ENCODE measurements at places on chromosomes 2 and 18. TPM values are rescaled to one million over a fixed set of nuclear protein-coding genes. Genes with fewer than 3 reads are reported as not detected.

Gene CGREF1
- total RNA-seq = 1.6 TPM

Gene TEKT4
- not detected for total RNA-seq

Gene CFC1
- not detected for total RNA-seq

Gene MC4R
- total RNA-seq = 0.21 TPM

Gene FEV
- not detected for total RNA-seq

Gene IKZF2
- total RNA-seq = 28.6 TPM

Gene RTP5
- not detected for total RNA-seq

Gene CERKL
- not detected for total RNA-seq

Gene INHBB
- total RNA-seq = 2.8 TPM

Gene DYNAP
- total RNA-seq = not detected

Gene MZT2B
- 106 TPM for total RNA-seq

Gene CHAC2
- 1.1 TPM for total RNA-seq

Gene IL36RN
- total RNA-seq = 5.6 TPM

Gene CPO
- total RNA-seq = 1.6 TPM

Gene MYO1B
- total RNA-seq = 138 TPM

Gene KCNIP3
- 8.8 TPM for total RNA-seq

Gene TWIST2
- total RNA-seq = 21.8 TPM

Gene NYAP2
- 0.10 TPM for total RNA-seq

Gene CNGA3
- total RNA-seq = 0.51 TPM

Gene ATF2
- 62.5 TPM for total RNA-seq

GRCh38 chr18:34522603-34523002 is 187.5 kb upstream of the DTNA start:
- peak; percentile 75 for DNase-seq

DNA sequence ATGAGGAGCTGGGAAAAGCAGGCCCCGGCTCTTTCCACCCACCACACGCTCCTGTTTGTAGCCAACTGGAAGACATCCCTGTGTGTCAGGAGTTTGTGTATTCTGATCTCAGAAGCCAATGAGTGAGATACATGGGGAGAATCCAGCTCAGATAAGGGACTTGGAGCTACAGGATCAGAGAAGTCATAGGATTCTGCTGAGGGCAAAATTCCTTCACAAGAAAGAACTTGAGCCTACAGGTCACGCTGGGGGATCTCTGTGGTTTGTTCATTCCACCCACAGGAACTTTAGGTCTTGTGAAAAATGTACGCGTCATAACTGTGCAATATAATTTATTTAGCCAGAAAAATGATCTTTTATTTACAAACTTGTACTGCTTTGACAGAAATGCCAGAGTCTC is 80.1 kb upstream of the SMIM21 start:
- no peak for DNase-seq

DNA sequence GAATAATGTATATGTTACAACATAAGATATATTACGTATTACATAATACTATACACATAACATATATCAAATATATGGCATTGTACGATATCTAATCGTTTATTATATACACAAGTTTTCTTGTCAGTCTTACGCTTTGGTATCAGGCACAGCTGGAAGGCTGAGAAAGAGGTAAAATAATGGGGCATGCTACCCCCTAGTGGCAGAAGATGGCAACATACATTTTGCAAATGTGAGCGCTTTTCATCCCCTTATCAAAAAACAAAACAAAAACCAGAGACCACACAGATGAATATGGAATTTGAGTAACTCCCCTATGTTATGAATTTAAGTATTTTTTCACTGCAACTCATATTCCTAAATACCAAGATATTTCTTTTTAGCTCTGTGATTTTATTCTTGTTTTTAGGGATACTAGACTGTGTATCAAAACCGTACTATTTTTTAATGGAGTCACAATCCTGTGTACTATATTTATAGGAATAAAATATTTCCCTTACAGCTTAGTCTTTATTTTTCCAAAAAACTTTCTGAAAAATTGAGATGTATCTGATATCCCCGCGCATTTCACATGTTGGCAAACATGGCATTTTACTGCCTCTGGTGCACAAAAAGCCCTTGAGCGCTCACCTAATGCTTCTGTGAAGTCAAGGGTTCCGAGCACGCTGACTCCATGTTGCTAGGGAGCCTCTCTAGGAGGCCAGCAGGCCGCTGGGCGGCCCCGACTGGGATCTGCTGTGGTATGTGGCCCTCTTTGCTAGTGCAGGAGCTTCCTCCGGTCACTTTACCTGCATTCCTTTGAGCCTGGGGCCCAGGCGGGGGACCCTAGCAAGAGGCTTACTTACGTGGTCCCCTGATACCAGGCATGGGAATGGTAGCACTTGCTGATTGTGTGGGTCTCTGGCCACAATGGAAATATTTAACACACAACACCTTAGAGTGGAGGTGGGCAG is 62.5 kb downstream of the SLC4A3 start:
- DNase-seq = peak; percentile 81

DNA sequence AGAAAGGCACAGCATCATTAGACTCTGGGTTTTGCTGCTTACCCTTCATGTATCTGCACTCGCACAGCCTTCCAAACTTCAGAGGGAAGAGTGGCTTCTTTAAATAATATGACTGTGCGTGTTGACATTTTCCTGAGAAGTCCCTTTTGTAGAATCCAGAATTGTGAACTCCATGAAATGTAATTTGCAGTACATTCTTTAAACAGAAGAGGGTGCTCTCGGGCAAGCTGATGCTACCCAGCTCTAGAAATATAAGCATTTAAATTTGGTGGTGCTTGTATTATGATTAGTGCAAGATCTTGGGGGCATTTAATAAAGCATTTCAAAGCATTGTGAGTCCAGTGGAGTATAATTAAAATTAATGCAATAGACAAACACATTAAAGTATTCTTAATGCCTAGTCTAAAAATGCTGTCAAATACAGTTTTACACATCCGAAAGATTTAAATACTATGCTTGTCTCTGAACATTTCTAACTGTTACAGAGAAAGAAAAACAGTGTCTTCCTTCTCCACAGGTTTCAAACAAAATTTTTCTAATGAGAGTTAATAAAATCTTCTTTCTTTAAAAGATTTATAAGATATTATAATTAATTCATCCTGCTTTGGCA is 17.3 kb upstream of the GTF2A1L start:
- peak; percentile 80 for DNase-seq

DNA sequence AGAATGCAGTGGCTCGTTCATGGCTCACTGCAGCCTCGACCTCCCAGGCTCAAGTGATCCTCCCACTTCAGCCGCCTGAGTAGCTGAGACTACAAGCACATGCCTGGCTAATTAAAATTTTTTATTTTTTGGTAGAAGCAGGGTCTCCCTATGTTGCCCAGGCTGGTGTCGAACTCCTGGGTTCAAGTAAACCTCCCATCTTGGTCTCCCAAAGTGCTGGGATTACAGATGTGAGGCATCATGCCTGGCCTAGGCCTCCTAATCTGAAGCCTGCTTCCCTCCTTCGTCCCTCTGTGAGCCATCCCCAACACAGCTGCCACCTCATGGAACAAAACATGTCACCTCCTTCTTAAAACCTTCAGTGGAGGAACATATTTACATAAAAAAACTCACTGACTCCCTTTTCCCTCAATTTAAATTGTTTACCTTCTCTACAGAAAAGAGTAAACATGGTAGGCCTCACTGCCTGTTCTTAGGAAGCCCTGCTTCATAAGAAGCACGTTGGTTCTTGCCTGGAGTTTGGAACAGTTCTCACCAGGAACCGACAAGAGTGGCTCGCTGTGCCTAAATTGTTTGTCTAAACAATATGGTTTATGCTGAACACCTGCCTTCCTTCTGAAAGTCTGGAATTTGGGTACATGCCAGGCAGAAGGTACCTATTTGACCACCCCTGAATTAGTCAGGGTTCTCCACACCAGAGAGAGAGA is 12.1 kb upstream of the RHOB start:
- no peak for DNase-seq

GRCh38 chr2:143726151-143726845 is 597.1 kb downstream of the ARHGAP15 start:
- DNase-seq = no peak

DNA sequence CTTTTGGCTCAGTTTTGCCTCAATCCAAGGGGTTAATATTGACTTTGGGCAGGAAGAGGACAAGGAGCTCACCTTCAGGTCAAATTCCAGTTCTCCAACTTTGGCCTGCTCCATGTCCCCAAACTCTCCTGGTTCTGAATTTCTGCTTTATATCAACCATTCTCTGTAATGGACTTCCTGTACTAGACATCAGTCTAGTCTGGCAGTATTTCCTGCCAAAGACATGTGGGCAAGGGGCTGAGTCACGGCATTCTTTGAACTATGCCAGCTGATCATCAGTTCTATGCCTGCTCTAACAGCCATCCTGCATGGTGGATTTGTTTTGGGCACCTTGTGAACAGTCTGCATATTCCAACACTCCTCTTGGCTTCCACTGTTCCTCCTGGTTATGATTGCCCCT is 199.4 kb downstream of the ZEB2 start:
- DNase-seq = no peak

DNA sequence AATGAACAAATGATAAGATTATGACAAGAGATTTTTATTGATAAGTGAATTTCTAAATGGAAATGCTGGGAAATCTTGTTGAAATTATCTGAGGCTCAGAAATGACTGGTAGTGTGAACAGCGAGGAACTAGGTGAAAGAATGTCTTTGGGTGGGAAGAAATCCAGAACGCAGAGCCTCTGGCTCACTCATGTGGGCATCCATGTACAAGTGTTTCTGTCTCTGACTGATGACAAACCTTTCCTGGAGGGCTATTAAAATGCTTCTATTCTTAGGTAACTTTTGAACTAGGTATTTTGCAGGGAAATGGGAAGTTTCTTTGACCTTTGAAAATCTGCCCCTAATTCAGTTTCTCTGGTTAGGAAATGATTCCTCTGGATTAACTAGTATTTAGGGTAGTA is 598.6 kb downstream of the SLC4A3 start:
- no peak for DNase-seq

- no peak for DNase-seq
Observed at GRCh38 chr18:50696436-50696835, 123.4 kb downstream of the MRO start.

DNA sequence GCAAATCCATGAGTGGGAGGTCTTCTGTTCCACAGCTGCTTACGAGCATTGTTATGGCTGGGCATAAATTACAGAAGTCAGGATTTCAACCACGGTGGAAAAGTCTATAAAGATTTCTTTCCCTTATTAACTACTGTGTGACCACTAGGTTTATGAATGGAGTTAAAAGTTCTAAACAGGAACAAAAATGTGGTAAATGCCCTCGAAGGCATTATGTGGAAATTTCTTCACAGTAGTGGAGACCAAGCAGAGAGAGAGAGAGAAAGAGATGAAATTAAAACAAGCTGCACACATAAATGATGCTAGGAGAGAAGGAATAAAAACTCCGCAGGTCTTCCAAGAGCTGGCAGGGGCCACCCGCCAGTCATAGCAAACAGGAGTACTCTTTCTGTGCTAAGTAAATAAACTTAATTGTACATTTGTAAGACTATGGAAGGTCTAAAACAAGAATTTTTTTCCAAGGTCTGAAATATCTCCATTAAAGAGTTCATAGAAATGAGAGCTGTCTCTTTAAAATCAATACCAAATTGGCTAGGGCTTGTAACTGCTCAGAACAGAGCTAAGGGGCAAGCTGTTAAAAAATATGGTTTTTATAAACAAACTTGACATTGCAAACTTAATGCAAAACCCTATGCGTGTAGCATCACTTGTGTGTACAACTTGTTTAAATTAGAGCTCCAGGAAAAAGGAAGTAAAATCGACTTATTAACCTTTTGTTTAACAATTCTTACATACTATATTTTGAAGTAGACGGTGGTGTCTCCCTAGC is 438.2 kb downstream of the MEIS1 start:
- no peak for DNase-seq

DNA sequence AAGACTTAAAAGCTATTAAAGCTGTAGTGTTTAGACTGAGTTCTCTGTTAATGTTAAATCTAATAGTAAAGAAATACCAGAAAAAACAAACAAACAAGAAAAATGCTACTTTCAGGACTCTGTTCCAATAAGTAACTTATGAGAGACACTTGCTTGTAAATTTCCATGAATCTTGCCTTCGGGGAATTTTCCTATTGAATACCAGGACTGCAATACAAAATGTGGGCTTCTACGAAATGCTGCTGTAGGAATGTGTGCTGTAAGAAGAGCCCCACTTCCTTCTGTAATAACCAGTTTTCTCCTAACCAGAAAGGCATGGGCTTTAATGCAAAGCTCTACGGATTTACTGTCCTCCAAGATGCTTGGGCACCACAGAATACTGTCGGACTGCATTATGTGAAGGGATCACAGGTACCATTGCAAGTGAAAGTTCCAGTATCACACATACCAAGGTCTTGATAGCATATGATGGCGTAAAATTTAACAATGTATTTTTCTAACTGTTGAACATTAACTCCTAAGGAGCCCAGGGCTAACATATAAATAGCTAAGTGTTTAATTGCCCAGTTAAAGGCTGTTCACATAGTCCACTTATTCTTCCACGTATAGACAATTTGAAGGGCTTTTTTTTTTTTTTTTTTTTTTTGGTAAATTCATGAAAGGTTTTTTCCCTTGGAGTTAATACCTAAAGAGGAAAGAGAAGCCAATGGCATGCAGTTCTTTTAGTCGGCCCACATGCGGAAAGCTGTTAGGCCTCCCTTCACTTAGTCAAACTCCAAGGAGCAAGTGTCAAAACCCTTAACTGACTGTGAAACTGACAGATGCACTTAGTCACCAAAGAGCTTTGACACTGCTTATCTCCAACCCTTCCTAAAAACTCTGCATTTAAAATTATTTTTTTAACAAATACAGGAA is 564.0 kb upstream of the POU3F3 start:
- DNase-seq = no peak

DNA sequence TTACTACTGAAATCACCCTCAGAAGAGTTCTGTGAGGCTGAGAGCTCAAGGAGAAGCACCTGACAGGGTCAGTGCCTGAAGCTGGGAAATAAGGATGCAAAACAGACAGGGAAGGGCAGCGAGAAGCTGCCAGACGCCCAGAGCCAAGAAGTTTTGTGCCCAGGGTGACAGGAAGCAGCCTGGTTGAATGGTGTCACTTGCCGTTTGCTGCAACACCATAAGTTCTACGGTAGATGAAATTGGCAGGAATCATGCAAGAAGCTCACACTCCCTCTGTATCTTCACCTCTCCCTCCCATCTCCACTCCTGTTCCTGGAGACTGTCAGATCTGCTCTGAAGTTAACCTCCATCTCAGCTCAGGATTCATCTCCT is 117.0 kb upstream of the SLC14A2 start:
- DNase-seq = no peak

- no peak for DNase-seq
Observed at GRCh38 chr2:126372406-126372805, 283.6 kb upstream of the GYPC start.

GRCh38 chr2:197086500-197086899 is 160.0 kb upstream of the PGAP1 start:
- no peak for DNase-seq

GRCh38 chr2:166961933-166962332 is 73.7 kb downstream of the XIRP2 start:
- DNase-seq = no peak

- DNase-seq = no peak
Observed at GRCh38 chr2:102154946-102155702, 12.6 kb downstream of the IL1R1 start.

GRCh38 chr2:96699021-96699420 is 40.8 kb downstream of the LMAN2L start:
- no peak for DNase-seq

- DNase-seq = no peak
Observed at GRCh38 chr2:70069049-70069448, 18.2 kb upstream of the PCBP1 start.

GRCh38 chr2:135327146-135327545 is 203.9 kb downstream of the ZRANB3 start:
- no peak for DNase-seq

GRCh38 chr2:172412984-172413492 is 14.3 kb upstream of the ITGA6 start:
- DNase-seq = no peak

GRCh38 chr2:190876631-190877030 is 4.0 kb upstream of the GLS start:
- no peak for DNase-seq

- DNase-seq = no peak
Observed at GRCh38 chr2:223652902-223653301, 50.7 kb upstream of the SCG2 start.
